AML-193 (cell line): ENCODE measurements at places on chromosomes 11 and 22.

GRCh38 chr22:50276143-50276542 lies 6.0 kb upstream of the MAPK11 start:
- DNase-seq, result peak; percentile 5

- DNase-seq, result no peak
These were observed 45.6 kb downstream of the BCR start for GRCh38 chr22:23225724-23226496.

- DNase-seq, result no peak
These were observed 1.0 kb downstream of the NUP98 start for GRCh38 chr11:3796346-3796745.

DNA sequence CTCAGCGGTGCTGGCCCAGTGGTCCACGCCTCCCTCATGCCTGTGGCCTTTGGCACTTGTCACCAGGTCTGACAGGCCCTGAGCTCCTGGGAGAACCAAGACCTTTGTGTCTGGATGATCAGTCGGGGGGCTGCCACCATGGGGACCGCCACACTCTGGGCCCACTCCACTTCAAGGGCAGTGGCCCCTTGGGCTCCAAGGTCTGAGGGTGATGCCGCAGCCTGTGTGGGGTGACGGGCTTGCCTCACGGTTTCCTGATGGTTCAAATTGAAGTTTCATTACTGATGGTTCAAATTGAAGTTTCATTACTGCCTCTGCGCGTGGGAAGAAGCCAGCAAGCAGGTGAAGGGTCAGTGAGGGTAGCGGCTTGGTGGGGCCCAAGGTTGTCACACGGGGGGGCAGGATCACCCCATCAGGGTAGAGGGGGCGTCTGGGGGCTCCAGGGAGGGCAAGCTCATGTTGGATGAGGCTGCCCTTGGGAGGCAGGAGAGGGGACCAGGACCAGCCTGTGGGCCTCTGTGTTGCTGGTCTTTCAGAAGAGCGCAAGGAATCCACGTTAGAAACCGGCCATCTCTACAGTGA lies 27.5 kb downstream of the TRMU start:
- no peak for DNase-seq

DNA sequence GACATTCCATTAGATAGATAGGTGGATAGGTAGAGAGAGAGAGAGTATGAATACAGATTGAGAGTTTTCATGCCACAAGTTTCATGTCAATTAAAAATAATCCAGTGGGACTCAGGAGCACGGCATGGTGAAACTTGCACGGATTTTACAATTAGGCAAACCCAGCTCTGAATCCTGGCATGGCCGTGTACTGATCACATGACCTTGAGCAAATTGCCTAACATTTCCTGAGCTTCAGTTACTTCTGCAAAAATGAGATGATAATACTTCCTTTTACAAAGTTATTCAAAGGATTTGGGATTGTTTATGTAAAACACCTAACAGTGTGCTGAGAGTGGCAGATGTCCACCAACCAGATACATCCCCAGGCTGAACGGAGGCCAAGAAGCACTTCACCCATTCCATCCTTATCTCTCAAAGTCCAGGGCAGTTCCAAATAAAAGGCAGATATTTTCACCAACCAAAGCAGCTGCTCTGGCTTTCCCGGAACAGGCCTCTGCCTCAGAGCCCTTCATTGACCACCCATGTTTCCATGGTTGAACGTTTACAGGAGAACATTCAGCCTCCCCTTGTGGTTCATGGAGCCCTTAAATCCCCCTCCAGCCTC lies 17.9 kb downstream of the APLNR start:
- peak; percentile 35 for DNase-seq
